ENCODE measurements at places on chromosomes 7 and 10. TPM values are rescaled to one million over a fixed set of nuclear protein-coding genes. Genes with fewer than 3 reads are reported as not detected.

Gene CYP2E1
- 2.0 TPM for total RNA-seq

DNA sequence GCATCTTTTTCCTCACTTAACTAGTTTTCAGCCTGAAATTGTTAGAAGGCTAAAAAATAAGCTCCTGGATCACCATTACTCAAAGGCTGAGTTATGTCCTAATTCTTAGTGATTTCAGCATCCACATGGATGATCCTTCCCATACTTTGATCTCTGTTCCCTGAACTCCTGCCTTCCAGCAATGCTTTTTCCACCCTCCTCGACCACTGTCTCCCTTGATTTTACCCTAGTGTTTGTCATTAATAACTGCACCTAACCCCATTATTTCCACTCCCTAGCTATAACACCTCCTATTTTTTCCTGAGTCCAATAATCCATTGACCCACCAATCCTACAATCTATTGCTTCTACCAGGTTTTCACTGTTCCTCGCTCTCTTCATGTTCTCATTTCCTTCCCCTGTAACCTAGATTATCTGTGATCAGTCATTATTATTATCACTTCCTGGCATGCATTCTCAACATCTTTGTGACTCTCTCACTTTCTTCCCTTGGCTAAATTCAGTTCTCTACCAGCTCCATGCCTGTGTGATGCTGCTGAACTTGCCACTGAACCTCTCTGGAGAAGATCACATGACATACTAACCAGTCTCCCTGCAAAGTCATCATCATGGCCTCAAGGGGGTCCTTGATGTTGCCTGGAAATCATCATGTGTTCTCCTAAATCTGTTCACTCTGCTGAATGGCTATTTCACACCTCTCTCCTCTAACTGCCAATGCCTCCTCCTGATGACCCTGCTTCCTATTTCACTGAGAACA is 6.5 kb upstream of the CALU start:
- DNase-seq: no peak

Gene POLL
- total RNA-seq: 16.5 TPM

DNA sequence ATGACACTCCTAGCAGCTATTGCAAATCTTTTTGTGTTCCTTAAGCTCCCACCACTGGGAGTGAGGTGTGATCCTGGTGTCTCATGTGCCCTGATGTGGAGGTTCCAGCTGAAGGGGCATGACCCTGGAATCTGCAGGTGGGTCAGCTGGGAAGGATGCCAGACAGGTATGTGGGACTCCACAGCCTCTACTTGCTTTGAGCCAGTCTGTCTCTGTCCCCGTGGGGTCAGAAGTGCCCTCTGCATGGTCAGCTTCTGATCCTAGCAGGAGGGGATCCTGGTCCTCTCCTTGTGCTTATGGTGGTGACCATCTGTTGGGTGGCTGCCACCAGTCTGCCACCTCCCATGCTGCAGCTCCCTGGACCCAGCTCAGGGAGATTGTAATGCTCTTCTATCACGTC is 51.1 kb upstream of the COMTD1 start:
- no peak for DNase-seq

DNA sequence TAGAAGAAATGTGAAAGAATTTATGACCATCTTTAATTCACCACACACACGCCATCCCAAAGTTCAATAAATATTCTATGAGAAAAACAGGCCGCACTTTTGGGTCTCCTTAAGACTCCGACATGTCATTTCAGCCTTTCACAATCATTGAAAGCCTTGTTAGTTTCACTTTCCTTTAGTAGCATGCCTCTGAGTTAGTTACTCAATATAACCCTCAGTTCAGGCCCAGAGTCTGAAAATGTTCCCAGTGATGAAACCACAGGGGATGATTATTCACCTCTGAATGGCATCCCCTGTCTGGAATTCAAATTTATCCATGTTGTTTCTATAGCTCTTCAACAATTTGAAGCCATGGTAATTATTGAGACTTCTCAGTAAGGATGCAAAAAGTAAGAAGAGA is 278.1 kb upstream of the NRP1 start:
- DNase-seq: no peak

Gene AQP1
- 166 TPM for total RNA-seq

DNA sequence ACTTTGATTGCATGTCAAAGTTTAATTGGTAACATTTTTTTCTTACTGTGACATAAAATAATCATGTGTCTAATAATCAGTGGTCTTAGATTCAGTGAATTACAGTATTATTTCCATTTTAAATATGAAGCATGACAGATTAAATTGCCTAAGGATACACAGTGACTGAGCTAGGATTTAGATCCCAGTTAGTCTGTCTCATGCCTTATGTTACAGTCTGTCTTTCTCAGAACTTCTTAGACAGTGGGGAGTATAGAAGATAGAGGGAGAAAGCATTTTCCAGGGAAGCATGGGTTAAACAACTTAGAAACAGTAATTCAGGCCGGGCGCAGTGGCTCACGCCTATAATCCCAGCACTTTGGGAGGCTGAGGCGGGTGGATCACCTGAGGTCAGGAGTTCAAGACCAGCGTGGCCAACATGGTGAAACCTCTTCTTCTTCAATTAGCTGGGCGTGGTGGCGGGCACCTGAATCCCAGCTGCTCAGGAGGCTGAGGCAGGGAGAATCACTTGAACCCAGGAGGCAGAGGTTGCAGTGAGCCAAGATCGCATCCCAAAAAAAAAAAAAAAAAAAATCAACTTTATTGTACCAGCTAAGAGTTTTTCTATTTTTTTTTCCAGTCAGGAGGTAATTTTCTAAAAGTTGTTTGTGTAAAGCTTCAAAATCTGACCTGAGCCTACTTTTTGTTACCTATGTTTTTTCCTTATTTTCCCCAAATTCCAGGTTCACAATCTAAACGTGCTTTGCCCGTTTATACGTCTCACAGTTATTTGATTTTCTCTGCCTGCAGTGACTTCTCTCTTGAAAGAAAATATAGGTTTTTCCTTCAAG is 3.3 kb downstream of the CASD1 start:
- DNase-seq: no peak

GRCh38 chr7:96135241-96135640 is 186.7 kb downstream of the SLC25A13 start:
- DNase-seq: no peak

- no peak for DNase-seq
These were observed 49.3 kb downstream of the ICA1 start for GRCh38 chr7:8212638-8213037.

Gene HIPK2
- total RNA-seq: 121 TPM

Gene ANKRD30A
- not detected for total RNA-seq

- peak; percentile 20 for DNase-seq
These were observed 453.1 kb downstream of the SORCS1 start for GRCh38 chr10:106711313-106711906.

GRCh38 chr10:96858706-96859050 is 26.6 kb downstream of the LCOR start:
- no peak for DNase-seq

Gene GPR85
- 4.5 TPM for total RNA-seq

- DNase-seq: no peak
These were observed 66.4 kb downstream of the CDC123 start for GRCh38 chr10:12262278-12262981.

Gene CYP2C9
- not detected for total RNA-seq

- DNase-seq: no peak
These were observed 40.5 kb downstream of the ENTPD1 start for GRCh38 chr10:95796504-95796903.

- DNase-seq: no peak
These were observed 78.6 kb downstream of the MAD1L1 start for GRCh38 chr7:2154121-2154520.

DNA sequence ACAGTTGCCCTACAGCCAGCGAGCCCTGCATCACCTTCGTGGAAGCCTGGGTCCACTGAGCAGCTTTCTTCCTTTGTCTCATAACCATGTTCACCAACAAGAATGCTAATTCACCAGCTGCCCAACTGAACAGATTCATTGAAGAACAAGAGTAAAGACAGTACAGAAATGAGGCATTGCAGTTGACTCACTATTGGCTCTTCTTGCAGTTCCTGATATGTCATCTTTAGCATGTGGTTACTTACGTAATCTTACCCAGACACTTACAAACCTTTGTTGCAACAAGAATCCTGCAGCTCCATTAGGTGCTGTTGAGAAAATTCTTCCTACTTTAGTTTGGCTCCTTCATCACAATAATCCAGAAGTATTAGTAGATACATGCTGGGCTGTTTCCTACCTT is 174.0 kb upstream of the TPK1 start:
- no peak for DNase-seq

- no peak for DNase-seq
These were observed 81.0 kb upstream of the ITPRID1 start for GRCh38 chr7:31432836-31433340.

GRCh38 chr10:408236-408635 is 273.0 kb downstream of the ZMYND11 start:
- no peak for DNase-seq

Gene UNCX
- not detected for total RNA-seq

DNA sequence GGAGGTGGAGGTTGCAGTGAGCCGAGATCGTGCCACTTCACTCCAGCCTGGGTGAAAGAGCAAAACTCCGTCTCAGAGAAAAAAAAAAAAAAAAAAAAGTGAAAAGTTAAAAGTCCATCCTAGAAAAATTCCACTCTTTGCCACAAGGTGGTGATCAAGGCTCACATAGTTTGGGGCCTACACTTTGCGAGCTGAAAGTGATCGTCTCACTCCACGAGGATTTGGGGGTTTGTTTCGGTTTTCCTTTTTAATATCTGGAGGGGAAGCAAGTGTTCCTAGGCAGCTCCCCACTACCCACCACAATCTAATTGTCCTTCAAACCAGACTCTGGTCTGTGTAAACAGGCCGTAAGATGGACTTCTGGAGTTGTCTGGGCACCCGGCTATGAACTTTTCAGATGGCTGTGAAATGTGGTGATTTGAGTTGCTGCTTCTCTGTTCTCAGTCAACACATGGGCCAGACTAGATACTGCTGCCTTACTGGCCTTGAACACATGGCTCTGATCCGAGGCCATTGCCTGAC is 27.1 kb downstream of the PRLHR start:
- DNase-seq: peak; percentile 65

Gene TMEM213
- total RNA-seq: not detected

DNA sequence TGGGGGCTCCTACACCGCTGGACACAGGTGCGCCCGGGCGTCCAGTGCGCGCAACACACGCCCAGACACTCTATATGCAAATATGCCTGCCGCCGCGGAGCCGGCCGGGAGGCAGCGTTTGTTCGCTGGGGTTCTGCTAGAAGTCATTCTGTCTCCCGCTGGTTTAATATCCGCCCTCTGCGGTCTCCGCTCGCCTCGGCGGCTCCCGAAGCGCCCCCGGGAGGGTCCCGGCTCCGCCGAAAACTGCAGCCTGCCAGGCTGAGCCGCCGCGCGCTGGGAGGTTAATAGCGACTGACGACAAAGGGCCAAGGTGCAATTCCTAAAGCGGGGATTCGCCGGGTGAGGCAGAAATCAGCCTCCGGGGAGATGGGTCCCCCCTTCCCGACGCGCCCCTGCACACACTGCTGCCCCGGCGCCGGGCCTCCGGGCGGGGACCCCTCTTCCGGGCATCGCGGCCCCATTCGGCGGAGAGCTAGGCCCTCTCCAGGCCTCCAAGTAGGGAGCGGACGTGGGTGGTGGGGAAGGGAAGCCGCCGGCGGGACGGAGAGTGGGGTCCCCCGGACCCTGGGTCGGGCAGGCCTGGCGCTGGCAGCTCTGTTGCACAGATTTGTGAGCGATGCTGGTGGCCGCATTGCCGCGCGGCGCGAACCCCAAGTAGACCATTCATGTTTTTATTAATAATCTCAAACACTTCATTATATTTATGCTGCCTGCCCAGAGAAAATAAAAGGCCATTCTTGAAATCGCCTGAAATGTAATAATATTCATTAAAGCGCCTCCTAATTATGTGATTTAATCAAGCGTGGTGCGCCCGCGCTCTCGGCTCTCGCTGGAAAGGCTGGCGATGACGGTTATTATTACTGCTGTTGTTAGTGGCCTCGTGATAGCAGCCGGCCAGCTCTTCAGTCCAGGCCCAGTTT is 9.1 kb downstream of the EN2 start:
- DNase-seq: no peak

GRCh38 chr7:16526742-16527540 is at the start of gene LRRC72:
TSS of gene LRRC72 (plus strand) at chr7:16526825. CDS start at chr7:16526953, 128 bp downstream.
- no peak for DNase-seq

GRCh38 chr10:10785627-10786026 is 232.0 kb upstream of the CELF2 start:
- DNase-seq: no peak

Gene PODXL
- 51.2 TPM for total RNA-seq

- no peak for DNase-seq
These were observed 339.4 kb upstream of the KIAA1217 start for GRCh38 chr10:23869548-23869947.

Gene ASB4
- total RNA-seq: 2.7 TPM

GRCh38 chr10:117249493-117250093 is 8.7 kb downstream of the SLC18A2 start:
- no peak for DNase-seq

Gene AGMO
- 0.38 TPM for total RNA-seq

Gene TNKS2
- total RNA-seq: 15.7 TPM

GRCh38 chr7:81231301-81231838 is 312.5 kb upstream of the SEMA3C start:
- DNase-seq: no peak

DNA sequence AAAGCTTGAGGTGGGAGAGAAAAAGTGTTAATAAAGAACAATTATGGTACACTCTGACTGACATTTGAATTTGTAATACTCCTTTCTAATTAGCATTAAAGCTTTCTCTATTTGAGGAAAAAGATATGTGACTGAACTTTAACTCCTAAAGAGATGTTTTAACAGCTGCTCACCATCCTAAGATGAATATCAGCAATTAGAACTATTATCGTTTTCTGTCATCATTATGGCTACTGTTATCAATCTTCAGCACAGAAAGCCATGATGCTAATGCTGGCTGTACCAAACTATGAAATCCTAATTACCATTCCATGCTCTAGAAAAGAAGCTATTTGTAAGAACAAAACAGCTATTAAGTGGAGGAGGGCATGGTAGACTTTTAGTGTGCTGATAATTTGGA is 228.8 kb upstream of the CSTF2T start:
- no peak for DNase-seq

- DNase-seq: no peak
These were observed 9.6 kb downstream of the EMX2 start for GRCh38 chr10:117552156-117552631.

Gene CALN1
- not detected for total RNA-seq

Gene NPSR1
- total RNA-seq: not detected
